ENCODE measurements at places on chromosomes 16 and 17.
A peak's percentile ranks its signal among the peaks of the same experiment; 100 is the strongest.

- DNase-seq, result no peak
Observed at GRCh38 chr17:44202756-44203155, 3.1 kb upstream of the ATXN7L3 start.

DNA sequence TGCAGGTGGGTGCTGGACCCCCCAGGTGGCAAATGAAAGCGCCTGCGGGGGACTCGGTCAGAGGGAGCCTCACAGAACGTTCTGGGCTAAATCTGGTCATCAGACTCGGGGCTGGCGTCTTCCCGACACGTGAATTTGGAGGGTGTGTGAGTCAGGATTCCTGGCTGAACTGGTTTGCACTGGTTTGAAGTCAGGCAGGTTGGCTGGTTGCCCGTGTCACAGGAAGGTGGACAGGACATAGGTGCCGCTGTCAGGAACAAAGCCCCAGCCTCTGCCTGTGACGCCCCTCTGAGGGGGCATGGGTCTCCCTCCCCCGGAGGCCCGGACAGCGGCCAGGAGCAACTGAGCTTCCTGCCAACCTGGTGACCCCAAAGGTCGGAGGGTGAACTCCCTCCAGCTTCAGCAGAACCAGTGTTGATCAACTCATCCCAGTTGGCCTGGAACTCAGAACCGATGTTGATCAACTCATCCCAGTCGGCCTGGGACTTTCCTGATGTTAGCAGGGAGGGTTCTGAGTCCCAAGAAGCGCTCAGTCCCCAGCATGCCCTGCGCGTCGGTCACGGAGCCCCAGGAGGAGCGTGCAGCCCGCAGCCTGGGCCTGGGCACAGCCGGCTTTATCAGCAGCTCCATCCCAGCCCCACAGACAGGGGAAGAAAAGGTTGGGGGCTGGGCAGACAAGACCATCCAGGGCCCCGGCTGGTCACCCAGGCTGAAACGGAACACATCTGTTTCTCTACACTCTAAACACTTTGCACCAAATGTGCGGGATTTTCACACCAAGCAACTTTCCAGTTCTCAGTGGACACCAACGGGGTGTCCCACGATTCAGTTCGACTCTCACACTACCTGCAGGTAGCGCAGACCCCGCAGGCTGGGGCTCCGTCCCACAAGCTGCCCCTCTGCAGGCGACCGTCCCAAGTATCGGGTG is 14.4 kb upstream of the METRNL start:
- no peak for DNase-seq

DNA sequence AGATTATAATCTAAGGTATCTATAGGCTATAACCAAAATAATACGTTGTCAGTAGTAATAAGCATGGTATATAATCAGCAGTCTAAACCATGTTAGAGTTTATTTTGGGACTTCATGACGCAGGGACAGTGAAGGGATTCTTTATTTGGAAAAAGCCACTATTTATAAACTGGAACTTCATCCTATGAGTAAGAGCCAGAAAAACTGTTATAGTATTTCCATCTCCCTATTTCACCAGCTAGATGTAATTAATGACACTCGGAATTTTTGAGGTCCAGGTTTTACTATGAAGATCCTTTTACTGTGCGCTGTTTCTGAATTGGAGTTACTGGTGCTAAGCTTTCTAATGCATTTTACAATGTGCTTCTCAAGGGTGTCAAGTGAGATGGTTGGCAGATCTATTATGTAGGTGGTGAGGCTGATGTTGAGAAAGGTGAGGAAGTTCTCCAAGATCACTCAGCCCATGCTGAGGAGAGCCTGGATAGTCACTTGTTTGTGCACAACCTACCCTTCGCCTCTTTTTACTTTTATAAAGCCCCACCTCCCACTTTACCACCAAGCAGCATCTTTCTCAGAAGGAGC is 149.3 kb downstream of the MSI2 start:
- DNase-seq, result no peak

DNA sequence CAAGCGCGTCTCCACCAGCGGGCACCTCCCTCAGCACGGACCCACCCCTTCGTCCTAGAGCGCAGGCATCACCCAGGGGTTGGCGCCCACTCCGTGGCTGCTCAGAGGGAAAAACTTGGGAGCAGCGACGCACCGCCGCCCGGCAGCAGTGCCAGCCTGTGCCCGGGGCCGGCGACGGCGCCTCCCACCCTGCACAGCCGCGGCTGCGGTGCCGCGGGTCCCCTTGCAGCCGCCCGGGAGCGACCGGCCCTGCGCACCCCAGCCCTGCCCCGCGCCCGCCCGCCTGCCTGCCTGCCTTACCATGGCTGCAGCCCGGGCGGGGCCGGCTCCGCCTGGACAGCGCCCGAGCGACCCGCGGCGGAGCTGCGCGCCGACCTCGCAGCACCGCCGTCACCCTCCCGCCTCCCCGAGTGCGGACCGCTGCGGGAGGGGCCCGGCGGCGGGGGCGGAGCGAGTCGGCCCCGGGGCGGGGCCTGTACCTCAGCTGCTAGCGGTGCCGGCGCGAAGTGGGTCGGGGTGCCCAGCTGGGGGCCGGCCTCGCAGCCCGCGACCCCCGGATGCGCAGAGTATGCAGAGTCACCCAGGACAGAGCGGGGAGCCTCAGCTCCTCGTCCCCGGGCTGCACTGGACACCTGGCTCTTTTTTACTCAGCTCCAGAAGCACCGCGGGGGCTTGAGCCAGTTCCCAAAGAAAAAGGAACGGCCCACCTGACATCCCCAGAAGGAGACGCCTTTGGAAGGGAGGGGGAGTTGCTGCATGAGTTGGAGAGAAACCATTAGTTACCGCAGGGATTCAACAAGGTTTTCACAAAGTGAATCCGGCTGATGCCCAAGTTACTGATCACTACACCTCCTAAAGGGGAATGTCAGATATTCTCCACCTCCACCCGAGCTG is 17.5 kb upstream of the MTMR4 start:
- DNase-seq, result peak; percentile 53

DNA sequence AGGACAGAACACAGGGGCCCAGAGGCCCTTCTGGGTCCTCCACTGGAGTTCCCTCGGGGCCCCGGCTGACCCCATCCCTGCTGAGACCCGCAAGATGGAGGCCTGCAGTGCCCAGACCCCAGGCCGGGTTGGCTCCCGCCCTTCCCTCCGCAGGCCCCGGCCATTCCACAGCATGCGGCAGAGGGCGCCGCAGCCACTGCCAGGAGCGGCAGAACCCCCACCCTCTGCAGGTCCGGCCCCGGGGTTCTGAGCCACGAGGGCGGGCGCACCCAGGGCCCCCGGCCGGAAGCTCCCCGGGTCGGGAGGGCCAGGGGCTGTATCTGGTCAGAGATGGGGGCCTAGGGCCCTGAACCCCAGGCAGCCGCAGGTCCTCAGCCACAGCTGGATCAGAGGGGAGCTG is 2.4 kb upstream of the PERCC1 start:
- no peak for DNase-seq

DNA sequence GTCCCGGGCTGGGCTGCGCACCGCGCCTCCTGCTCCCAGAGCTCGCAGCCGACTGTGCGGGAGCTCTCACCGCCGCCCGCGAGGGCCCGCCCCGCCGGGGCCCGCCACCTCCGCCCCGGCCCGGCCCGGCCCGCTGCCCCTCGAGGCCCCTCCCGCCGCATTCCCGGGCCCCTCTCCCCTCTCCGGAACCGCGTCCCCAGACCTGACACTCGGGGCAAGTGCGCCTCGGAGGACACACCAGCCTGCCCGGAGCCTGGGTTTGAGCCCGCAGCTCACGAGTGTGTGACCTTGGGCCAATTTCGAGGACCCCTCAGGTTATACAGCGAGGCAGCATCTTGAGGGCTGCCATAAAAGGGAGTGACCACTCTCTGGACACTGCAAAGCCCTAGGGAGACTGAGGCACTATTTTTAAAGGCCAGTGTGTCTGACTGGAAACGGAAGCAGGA is 2.0 kb upstream of the GRIN2C start:
- no peak for DNase-seq

All from activated T-cell treated with anti-CD3 and anti-CD28 coated beads for 4 hours (primary cell).